EL (cell line): ENCODE measurements at places on chromosomes 7 and 10.

GRCh38 chr7:98990356-98990755 is 112.0 kb downstream of the TRRAP start:
- DNase-seq = no peak

DNA sequence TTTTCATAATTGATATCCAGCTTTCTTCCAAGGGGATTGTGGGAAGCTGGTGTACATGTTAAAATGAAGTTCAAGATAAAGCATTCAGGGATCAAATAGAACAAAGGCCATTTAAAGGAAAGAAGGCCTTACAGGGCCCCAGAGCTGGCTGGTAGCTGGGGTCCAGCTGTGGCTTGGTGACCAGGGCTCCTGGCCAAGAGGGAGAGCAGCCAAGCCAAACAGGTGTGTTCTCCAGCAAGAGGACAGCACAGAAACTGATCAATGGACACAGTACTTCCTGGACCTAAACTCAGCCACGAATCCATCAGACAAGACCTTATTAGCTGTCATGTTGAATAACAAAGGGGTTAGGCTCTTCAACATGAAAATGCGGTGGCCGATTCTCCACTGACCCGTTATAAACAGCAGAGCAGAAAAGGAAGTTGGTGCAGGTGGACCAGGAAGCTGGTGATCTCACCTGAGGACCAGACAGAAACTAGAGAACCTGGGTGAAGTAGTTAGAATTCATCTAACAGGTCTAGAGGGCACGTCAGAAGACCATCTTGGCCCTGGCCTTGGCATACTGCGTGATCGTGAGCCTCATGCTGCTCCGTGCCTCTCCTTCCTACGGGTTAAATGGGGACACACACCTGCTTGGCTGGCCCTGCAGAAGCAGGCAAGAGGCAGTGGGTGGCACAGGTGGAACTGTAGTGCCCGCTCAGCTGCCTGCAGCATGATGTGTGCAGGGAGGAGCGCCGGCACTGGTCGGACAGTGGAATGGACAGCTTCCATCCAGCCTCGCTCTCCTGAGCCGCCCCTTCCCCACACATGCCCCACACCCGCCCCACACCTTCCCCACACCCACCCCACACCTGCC is 53.8 kb downstream of the PARP12 start:
- DNase-seq = no peak

GRCh38 chr7:71974611-71975010 is 437.5 kb downstream of the CALN1 start:
- DNase-seq = no peak

- DNase-seq = no peak
Measured at GRCh38 chr10:48672596-48673265, 11.9 kb upstream of the WDFY4 start.

- DNase-seq = no peak
Measured at GRCh38 chr7:108770981-108771745, 201.5 kb downstream of the DNAJB9 start.

DNA sequence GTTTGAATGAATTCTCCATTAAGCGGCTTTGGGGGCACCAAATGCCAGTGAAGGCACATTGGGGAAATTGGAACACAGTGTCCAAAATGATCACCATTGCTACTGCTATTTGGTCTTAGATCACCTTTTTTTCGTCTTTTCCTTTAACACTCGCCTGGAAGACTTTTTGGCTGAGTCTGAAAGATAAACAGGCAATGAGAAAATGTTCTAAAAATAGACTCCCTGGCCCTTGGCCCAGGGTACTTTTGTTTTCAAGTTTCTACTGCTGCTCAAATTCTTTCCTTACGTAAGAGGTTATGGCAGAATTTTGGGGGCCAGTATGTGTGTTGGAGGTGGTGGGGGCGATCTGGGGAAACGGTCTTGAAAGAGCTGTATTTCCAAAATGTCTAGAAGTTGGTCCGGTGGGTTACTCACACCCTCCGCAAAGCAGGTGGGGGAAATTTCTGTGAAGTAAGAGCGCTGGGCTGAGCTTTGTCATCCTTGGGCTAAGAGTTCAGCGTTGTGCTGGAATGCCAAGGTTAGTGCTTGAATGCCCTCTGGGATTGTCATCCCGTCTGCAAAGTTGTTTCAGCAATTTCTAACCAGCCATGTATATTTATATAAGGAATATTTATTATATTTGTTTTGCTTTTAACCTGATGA is 1.3 kb upstream of the ITPRIP start:
- DNase-seq = peak; percentile 71

- no peak for DNase-seq
Measured at GRCh38 chr10:6979371-6979770, 399.3 kb upstream of the PRKCQ start.

DNA sequence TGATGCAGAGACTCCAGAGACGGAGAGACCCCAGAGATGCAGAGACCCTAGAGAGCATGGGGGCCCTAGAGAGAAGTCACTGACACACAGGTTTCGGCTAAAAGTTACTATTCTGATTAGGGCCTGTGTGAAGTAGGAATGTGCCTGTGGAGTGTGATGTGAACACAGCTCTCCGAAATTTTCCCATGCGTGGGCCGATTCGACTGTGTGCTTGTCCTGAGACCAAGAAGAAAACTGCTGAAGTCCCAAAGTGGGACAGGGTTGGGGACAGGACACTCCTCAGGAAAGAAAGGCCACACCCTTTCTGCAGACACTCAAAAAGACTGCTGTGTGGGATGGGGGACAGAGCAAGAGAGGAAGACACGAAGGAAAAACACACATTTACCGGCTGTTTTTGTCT is 533.5 kb downstream of the PTPRN2 start:
- no peak for DNase-seq

GRCh38 chr7:121525155-121525819 is 129.2 kb upstream of the FAM3C start:
- DNase-seq = no peak

- peak; percentile 91 for DNase-seq
Measured at GRCh38 chr7:105454095-105454747, 65.5 kb upstream of the SRPK2 start.

DNA sequence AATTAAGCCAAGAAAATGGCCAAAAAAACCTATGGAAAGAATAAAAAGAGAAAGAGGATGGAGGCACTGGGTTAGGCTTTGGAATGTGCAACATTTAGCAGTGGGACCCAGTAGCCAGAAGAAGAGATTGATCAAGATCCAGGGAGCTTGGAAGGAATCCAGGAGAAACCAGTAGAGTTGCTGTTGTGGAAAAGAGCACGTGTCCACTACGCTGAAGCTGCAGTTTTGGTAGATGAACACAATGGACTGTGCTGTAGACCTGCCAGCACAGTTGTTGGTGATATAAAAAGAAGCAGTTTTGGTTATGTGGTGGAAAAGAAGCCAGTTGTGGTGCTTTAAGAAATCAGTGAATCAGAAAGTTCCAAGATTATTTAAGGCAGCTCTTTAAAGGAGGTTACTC is 802.2 kb upstream of the POM121L12 start:
- DNase-seq = no peak

- DNase-seq = peak; percentile 2
Measured at GRCh38 chr7:137449016-137449415, 105.5 kb upstream of the PTN start.

DNA sequence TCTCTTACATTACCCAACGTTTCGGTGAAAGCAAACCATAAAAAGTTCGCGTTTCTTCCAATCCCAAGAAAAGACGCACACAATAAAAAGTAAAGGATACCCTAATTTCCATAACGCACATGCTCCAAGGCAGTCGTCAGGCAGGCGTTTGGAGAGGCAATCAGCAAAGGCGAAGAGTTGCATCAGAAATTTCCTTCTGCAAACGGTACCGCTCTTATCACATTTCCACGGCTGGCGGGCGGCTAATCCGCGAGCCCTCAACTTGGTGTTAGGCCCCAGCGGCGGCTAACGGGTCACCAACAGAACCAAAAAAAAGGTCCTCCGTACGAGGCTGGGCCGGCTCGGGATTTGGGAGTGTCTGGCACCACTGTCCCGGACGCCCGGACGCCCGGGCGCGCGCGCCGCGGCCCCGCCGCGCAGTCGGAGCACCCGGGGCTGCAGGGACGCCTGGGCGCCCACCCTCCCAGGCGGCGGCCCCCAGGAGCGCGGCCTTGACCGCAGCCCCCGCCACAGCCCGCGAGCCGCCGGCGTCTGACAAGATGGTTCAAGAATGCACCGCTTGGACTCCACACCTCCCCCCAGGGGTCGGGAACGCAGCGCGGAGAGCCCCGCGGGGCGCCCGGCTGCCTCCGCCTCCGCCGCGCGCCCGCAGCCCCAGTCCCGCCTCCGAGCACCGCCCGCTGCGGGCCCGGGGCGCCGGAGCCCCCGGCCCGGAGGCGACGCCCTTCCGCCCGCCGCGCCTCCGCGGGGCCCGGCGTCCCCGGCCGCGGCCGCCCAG is 9.8 kb upstream of the GRB10 start:
- DNase-seq = peak; percentile 70

DNA sequence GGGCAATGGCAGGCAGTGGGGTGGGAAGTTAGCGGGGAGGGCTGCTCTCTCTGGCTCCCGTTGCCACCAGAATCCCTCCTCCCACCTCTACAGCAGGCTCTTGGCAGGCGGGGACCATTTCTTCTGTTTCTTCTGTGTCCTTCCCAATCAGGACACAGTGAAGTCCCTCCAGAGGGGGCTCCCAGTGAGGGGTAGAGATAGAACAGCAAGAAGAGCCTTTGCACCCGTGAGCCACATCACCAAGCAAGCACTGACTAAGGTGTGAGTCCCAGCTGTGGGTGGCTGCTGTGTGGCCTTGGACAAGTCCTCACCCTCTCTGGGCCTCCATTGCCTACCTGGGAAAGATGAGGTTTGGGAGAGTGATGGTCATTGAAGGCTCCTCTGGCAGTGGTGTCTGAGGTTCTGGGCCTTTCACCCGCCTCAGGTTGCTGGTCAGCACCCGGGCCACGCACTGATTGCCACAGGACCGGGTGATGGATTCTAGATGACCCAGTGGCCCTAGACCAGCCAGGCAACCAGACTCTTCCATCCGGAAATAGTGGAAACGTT is 26.0 kb upstream of the PCBD1 start:
- no peak for DNase-seq

DNA sequence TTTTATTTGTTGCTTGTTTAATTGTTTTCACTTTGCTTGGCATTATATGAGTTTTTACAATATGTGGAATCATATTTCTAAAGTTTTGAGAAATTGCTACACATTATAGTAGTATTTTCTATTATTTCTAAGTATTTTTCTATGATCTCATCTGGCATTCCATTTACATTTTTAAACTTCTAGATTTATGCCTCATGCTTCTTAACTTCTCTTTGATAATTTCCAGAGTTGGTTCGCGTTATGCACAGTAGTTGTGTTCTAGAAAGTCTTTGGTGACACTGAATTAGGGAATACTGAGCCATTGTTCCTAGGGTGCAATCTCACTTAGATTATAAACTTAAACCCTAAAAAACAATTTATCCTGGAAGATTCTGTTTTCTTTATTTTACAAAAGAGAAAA is 129.2 kb downstream of the GNAI1 start:
- DNase-seq = no peak

GRCh38 chr7:22400936-22401553 is 44.1 kb upstream of the RAPGEF5 start:
- DNase-seq = no peak

- DNase-seq = no peak
Measured at GRCh38 chr10:130772676-130773075, 538.8 kb downstream of the TCERG1L start.

- peak; percentile 43 for DNase-seq
Measured at GRCh38 chr10:103479135-103479534, at the start of gene CALHM3. Gene CALHM3 (minus strand): TSS chr10:103479240. CDS start chr10:103479032, 208 bp downstream.

GRCh38 chr10:73019100-73019499 is 64.5 kb upstream of the PLA2G12B start:
- DNase-seq = no peak

DNA sequence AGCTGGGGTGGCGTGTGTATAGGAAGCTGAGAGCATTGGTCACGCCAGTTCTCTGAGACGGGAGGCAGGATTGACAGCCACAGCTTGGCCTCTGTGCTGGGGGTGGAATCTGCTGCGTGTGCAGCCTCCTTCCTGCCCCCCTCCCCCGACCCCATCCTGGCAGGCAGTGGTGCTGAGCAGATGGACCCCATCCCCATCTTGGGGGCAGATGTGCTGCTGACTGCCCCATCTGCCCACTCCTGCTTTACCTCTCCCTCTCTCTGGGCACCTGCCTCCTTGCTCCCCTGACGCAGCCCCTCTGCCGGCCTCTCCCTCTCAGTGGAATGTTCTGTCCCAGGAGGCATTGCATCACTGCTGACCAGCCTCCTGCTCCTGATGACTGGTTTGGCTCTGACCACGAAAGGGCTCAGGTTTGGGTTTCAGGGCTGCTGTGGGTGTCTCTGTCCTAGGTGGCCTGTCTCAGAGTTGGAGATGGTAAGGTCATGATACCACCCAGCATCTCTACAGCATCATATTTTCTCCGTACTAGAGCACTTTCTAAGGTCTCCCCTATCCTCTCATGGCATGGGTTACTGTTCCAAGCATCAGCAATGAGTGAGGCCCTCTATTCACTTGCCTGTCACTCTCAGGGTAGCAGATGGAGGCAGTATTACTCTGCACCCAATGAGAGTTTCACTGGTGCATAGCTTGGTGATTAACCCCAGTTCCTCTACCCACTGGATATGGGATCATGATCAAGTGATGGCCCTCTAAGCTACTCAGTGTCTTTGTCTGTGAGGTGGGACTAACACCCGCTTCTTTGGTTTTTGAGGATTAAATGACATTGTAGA is 81.9 kb downstream of the RBM20 start:
- DNase-seq = peak; percentile 50

- DNase-seq = no peak
Measured at GRCh38 chr7:108653526-108653925, 83.9 kb downstream of the DNAJB9 start.

DNA sequence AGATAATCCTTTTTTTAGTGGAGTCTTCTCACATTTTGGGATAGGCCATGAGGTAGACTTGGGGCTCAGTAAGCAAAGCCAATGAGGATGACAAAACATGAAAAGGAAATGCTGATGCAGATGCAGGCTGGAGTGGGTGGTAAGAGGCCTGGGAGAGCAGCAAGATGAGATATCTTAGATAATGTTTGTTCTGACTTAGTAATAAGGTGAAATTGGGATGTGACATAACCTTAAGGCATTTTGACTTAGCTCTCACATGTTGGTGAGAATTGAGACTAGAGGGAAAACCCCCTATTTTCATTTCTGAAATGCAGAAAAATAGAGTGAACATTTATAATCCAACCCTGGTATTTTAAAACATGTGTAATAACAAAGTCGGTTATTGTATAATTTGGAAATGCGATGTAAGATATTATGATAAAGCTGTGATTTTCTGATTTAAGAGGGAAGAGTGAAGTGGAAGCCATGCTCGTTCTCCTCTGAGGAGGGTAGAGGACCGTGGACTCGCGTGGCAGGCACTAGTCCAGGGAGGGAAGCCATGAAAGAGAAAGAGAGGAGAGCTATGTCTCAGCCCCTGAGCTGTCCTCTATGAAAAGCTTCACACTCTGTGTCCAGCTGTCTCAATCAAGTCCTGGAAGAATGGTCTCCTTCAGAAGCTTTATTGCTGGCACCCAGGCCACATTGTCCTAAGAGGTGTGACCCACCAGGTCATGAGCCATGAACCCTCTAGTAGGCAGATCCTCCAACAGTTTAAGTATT is 57.3 kb downstream of the ST7 start:
- peak; percentile 15 for DNase-seq
